ENCODE measurements at places on chromosomes 5 and 9.

- DNase-seq: no peak
Observed at GRCh38 chr5:35185518-35185917, 44.8 kb downstream of the PRLR start.

GRCh38 chr9:127853312-127854183 is 910 bp downstream of the ENG start:
- DNase-seq: no peak

DNA sequence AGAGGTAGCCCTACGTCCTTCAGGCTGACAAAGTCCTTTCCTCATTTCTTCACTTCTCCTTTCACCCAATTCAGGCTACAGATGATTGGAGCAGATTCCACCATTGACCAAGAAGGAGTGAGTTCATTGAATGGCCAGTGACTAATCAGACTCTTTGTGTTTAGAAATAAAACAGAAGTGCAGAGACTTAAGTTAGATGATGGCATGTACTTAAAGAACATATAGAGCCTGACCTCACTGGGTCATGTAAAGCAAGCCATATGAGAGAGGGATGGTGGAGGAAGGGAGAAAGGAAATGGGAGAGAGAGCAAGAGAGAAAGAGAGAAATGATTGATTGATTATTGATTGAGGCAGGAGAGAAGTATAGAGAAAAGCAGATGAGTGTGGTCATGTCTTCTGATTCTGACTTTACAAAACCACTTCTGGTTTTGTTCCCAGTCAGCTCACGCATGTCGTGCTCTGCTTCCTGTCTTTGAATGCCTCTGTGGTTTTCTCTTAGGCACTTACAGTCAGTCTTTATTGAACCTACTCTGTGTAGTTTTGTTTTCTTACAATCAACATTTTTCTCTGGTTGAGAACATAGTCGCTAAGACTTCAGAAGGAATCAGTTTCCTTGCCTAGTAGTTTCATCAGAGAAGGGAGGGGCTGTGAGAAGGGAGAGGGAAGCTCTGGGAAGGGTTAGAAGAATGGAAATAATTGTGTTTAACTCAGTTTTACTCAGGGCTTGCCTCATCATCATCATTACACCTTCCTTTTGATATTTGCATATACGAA is 149.2 kb upstream of the KLF9 start:
- DNase-seq: no peak

DNA sequence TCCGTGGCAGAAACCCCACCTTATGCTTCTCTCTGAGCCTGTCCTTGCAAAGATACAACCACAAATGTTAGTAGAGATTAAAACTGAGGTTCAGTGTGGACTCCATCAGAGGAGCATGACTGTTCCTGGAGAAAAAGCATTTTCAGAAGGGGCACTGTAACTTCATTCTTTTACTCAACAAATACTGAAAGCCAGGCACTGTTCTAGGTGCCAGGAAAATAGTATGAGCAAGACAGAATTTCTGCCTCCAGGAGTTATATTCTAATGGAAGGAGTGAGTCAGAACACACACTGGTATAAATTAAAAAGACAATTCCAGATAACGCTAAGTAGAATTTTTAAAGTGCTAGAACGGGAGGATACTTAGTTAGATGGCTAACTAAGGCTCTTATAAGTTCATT is 251.4 kb upstream of the GAS1 start:
- DNase-seq: no peak

DNA sequence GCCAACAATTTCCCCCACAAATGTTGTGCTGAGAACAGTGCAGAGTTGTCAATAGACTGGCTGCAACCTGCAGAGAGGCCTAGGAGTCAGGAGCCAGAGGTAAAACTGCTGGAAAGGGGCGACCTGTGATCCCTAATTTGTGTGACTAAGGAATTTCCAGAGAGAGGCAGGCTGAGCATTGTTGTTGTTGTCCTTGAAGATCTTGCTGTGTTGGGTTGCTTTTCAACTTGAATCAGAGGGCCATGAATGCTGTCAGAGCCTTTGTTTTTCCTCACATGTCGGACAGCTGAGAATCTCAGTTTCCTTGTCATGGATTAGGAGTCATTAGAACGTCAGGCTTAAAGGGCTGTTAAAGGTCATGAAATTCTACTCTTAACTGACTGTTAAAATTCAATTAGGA is 134.6 kb upstream of the ASTN2 start:
- DNase-seq: no peak

GRCh38 chr5:9892696-9893095 is 262.5 kb upstream of the TAS2R1 start:
- no peak for DNase-seq

- no peak for DNase-seq
Observed at GRCh38 chr9:22111176-22111953, 102.3 kb upstream of the CDKN2B start.

GRCh38 chr5:112186401-112186990 is 232.6 kb downstream of the EPB41L4A start:
- peak; percentile 39 for DNase-seq

GRCh38 chr5:82339792-82340191 is 61.6 kb upstream of the RPS23 start:
- DNase-seq: no peak

DNA sequence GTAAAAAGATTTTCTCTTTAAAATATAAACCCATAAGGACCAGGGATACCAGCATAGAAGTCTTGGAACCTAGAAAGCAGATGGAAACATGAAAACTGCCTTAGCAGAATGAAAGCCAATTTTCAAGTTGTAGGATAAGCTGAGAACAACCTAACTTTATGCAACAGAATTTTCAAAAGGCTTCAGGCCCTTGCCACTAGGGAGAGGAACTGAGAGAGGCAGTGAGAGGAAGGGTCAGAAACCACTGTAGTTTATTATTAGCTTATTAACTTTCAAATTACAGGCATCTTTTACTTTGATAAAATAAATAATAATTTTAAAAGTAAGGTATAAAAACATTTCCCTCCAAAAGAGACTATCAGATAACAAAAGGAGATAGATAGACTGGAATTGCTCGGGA is 33.4 kb downstream of the FAM81B start:
- no peak for DNase-seq

DNA sequence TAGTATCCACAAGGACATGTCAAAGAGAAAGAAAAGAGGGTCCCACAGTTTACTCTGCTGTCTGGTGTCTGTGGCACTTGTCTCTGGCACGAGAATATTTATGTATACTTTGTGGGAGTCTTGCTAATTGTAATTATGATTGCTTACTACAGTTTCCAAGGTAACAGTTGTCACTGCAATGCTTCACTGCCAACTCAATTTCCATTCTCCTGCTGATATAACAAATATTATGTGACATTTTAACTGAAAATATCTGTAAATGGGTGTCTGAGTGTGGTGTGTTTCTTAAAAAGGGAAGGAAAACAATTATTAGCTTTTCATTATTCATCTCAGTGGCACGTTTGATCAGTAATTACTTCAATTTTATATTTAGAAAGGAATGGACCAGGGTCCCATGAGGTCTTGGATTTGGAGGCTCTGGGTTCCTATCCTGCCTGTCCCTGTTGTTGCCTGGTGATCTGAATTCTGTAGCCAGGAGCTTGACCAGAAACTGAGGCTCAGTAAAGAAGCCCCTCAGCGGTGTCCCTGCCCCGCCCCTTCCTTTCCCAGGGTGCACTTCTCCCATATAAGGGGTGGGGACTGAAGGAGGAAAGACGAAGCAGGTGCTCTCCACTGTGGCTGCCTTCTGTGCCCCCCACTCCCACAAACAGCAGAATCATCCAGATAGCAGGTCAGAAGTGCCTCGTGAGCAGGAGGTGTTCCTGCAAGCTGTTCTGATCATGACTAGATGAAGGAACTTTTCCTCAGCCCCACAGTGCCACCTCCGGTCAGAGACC is 137.3 kb upstream of the KIF2A start:
- DNase-seq: peak; percentile 12

GRCh38 chr9:68957479-68957878 is 56.4 kb downstream of the PRKACG start:
- no peak for DNase-seq

- no peak for DNase-seq
Observed at GRCh38 chr9:27394154-27394825, 97.3 kb upstream of the EQTN start.

DNA sequence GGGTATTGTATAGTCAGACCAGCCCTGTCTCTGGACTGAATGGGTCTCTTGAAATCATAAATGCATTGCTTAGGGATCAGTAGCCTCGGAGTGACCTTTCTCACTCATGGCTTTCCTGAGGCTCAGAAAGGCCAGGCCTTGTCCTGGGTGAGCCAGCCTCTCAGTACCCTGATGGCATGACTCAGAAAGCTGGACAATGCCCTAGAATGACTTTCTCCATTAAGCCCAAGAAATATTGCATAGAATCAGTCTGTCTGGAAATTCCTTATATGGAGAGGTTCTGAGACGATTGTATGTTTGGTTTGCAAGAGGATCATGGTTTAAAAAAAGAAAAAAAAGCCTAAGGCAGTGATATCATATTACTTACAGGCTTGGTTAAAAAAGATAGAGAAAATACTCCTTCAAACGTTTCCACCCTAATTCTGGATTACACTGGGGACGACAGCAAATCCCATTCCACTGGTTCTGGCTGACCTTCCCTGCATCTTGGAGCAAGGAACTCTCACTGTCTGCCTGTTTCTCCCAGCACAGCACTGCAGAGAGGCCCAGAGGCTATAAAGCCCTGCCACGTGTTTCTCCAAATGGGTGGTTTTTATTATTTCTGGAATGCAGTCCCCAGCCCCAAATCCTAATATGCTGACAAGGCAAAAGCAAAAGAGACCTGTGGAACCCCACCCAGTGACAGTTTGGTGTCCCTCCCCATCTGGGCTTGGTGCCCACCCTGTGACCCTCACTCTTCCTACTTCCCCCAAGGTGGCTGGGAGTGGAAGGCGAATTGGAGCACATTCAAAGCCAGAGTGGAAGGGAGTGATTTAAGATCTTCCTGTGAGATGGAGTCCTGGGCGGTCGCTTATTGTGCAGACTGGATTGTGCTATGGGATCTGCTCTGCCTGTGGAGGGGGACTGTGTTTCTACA is 34.4 kb downstream of the MAP1B start:
- DNase-seq: peak; percentile 34

- no peak for DNase-seq
Observed at GRCh38 chr5:39333104-39333503, 31.2 kb downstream of the C9 start.

DNA sequence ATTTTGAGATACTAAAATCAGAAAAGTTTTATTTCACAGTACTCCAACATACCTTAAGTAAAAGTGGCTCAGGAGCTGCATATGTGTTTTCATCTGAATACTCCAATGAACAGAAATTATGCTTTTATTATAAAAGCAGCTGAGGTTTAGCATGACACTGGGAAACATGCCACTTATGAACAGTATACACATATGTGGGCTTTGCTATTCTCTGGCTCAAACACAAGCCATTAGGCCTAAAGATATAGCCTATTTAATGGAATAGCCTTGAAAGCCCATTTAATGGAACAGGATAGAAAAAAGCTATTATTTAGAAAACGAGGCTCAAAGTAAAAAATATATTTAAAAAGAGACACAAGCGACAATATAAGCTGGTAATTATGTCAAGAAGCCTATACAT is 74.1 kb downstream of the SLC38A9 start:
- no peak for DNase-seq

DNA sequence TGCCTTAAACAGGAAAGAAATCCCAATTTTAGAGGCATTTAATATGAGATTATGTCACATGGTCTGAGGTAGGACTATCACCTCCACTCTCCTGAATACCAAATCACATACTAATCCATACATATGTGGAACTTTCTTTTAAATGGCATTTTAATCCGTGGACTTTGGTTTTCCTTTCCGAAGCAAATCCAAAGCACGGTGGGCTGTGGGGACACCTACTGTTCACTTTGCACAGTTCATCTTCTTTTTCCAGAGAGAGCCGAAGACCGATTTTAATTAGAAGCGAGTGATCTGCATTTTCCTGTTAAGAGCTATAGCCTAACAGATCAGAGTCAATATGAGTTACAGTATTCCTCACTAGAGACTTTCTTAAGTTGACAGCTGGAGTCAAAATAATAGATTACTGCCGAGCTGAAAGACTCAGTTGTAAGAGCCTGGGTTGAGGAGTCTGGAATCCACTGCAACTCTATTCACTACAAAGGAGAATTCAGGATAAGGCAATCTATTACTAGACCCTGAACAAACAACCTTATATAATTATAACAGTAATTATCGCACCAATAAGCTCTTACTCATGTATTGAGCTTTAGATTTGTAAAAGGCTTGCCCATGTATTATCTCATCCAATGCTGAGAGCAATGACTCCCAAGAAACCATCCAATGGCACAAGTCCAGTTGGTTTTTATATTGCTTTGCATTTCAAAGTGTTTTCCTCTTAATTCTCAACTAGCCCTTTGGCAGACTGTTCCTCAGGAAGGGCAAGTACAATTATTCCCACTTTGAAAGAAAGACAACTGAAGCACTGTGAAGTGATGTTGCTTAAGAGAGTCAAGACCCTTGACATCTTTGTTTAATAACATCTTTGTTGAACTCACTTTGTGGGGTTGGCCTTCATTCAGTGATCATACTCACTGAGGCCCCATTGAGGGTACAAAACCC is 144.7 kb downstream of the TRPM6 start:
- peak; percentile 27 for DNase-seq

DNA sequence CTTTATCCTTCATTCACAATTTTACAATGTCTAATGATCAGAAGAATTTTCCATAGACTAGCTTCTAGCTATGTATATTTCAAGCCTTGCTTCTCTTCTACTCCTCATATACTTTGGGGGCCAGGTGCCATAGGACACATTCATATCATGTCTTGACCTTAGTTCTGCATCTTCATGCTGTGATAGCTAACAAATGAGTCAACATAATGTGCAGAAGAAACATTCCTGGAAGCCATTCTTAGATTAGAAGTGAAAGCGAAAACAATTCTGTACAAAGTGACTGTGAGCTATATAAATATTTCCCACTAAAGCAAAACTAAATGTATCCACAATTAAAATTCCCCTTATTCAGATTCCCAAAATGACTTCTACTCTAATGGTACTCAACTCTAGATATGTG is 320.2 kb upstream of the NREP start:
- DNase-seq: no peak

DNA sequence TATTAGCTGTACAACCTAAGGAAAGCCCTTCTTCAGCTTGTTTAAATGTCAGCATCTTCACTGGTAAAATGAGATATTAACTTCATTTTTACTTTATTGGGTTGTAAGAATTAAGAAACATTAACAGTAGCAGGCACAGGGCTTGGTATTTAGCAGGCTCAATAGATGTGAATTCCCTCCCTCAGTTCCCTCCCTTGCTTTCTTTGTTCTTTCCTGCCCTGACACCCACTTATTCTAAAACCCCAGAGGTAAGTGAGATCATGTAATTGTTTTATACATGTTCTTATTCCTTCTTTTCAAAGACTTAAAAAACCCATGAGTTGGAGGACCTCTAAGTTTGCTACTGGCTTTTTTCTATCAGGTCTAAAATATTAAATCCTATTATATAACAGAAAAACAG is 73.3 kb upstream of the IFNK start:
- DNase-seq: no peak

GRCh38 chr5:145531038-145531734 is 304.0 kb downstream of the PRELID2 start:
- no peak for DNase-seq

DNA sequence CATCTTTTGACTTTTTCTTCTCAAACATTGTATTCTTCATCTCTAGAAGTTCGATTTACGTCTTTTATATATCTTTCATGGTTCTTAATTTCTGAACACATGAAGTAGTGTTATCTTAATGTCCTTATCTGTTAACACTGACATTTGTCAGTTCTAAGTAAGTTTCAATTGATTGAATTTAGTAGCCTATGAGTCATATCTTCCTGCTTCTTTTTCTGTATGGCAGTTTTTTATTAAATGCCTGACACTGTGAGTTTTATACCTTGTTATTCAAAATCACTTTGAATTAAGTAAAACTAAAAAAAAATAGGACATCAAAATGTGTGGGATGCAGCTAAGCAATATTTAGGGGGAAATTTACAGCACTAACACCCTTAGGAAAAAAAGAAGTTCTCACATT is 707.0 kb upstream of the ACO1 start:
- no peak for DNase-seq

Measured in BE2C (cell line).